ENCODE measurements at places on chromosomes 12 and 14. TPM values are rescaled to one million over a fixed set of nuclear protein-coding genes. Genes with fewer than 3 reads are reported as not detected.
A peak's percentile ranks its signal among the peaks of the same experiment; 100 is the strongest.

Gene ANGEL1
- total RNA-seq: 9.0 TPM

Gene P2RX7
- total RNA-seq: 3.1 TPM

DNA sequence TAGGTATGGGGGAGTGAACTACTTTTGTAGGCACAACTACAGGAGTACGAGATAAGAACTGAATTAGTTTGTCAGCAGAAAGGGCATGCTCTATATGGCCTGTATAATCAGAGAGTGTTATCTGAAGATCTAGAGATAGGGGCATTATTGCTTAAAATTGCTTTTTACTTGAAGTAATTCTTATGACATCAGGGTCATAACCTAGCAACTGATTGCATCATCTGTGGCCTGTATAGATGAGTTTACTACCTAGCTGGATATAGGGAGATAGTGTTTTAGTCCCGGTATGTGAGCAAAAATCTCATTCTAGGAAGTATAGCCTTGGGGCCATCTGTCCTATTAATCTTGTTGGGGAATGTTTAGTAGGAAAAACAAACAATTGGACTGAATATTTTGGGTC, 142.7 kb downstream of the TMEM117 start:
- no peak for ATAC-seq

GRCh38 chr14:23063601-23064000, 6.3 kb upstream of the CDH24 start:
- no peak for ATAC-seq

DNA sequence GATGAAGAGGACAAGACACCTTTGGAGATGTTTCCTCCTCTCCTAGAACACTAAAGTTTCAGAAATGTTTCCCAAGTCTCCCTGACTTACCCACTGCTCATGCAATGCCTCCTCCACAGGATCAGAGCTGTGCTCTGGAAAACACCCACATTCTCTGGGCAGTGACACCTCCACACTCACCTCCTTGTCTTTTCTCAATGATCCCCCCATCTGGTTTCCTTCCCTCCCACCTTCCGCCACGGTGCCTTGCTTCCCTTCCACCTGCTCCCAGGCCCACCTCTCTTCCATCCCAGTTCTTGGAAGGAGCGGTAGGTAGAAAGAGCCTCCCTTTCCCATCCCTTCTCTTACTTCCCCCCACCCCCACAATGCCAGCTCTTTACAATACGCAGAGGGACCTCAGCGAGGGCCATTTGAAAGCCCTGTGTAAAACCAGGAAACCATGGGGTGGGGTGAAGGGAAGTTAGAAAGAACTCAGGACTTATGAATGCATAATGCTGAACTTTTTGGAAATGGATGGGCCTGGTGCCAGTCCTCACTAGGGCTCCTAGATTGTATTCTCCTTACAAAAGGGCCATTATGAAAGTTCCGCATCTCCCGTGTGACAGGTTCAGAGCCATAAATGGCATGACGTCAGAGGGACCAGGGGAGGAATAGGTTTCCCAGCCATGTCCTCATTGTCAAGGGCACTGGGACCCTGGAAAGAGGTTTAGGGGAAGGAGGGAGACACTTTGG, 12.8 kb downstream of the FBLN5 start:
- ATAC-seq: peak; percentile 29

- ATAC-seq: peak; percentile 68
These were observed 57.3 kb downstream of the TTC7B start for GRCh38 chr14:90758959-90759358.

- ATAC-seq: peak; percentile 23
These were observed 2.2 kb downstream of the PLEKHG6 start for GRCh38 chr12:6312529-6313325.

Gene ACTN1
- total RNA-seq: 776 TPM

Gene NABP2
- total RNA-seq: 24.1 TPM

DNA sequence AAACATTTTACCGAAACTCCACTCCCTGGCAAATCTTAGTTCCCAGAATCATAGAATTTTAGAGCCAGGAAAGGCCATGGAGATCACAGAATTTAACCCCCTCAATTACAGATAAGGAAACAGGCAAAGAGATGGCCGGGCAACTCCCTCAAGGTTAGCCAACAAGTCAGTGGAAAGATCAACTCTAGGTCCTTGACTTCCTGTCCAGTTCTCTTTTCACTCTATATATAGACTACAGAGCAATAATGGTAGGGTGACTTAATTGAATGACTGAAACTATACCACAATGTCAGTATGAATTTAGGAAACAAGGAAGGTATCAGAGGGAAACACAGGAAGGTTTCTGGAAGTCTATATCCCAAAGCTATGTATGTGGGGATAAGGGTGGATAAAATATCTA, 11.6 kb downstream of the OXA1L start:
- ATAC-seq: no peak

- peak; percentile 43 for ATAC-seq
These were observed 1275.7 kb upstream of the FLRT2 start for GRCh38 chr14:84254290-84254689.

- ATAC-seq: no peak
These were observed 856.6 kb upstream of the MGAT4C start for GRCh38 chr12:87112571-87113345.

DNA sequence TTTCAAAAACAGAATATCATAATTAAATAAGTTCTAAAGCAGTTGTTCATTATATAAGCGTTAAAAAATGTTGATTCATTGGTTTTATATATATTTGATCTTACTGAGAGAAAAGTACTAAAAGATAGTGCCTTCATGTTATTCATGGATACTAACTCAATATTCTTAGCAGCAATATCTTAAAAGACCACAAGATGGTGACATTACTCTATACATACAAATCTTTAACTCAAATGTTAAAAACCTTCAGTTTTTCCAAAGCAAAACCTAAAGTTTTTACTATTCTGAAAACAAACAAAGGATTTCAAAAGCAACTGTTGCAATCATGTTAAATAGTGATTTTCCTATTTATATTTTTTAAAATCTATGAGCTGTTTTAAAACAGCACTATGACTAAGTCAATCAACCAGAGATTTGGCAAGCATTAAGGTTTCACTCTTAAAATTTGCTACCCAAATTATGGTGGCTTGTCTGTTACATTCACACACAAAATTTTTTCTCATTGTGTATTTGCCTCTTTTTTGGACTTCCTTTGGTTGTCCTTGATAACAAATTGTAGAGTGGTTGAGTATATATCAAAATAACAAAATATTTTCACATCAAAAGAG, 50.1 kb upstream of the RERGL start:
- no peak for ATAC-seq

Gene PIWIL1
- not detected for total RNA-seq

Gene TAS2R13
- 1.8 TPM for total RNA-seq

DNA sequence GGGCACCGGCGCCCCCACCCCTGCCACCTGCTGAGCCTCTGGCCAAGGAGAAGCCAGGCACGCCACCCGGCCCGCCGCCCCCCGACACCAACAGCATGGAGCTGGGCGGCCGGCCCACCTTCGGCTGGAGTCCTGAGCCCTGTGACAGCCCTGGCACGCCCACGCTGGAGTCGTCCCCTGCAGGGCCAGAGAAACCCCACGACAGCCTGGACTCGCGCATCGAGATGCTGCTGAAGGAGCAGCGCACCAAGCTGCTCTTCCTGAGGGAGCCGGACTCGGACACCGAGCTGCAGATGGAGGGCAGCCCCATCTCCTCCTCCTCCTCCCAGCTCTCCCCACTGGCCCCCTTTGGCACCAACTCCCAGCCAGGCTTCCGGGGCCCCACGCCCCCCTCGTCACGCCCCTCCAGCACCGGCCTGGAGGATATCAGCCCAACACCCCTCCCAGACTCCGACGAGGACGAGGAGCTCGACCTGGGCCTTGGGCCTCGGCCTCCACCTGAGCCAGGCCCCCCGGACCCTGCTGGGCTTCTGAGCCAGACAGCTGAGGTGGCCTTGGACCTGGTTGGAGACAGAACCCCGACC, 6.5 kb downstream of the SETD1B start:
- no peak for ATAC-seq

GRCh38 chr12:6383572-6384498, at the start of gene LTBR:
Gene LTBR (plus strand): TSS chr12:6384162. CDS start chr12:6384359, 197 bp downstream.
- ATAC-seq: peak; percentile 98

Gene ADAM20
- total RNA-seq: 5.8 TPM

- ATAC-seq: no peak
These were observed 3.1 kb downstream of the SLC25A29 start for GRCh38 chr14:100303179-100303578.

GRCh38 chr12:99611599-99611998, 36.0 kb upstream of the GARIN6 start:
- ATAC-seq: no peak

DNA sequence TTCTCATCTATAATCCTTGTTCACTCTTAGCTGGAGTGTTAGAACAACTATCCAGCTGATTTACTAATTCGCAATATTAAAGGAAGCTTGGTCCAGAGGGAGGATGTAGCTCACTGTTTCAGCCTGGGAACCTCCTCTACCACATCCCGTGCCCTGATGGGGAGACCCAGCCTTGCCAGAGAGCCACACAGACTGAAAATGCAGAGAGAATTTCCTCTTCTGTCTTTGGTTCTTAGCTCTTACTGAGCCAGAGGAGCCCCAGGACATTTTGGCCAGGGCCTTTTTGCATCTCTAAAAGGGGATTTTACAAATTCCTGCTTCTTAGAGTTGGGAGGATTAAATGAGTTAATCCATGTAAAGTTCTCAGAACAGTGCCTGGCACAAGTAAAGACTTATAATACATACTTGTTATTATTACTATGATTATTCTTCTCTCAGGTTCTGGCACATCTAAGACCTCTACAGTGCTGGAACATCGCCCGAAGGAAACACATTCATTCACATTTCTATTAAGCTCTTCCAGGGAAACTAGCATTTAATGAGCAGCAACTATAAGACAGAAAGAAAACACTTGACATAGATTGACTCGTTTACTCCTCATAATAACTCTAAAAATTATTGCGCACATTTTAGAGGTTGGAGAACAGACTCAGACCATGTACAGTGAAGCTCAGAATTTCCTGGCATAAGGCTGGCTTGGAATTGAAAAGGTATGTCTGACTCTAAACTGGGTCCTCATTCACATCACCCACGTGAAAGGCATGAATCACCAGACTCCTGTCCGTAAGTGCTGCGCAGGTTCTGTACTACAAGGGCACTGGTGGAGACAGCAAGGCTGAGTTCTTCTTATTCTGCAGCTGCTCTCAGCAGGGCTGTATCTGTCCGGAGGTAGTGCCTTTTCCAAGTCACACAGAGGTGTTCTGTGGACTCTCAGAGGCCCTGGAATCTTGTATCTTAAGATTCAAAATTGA, 27.8 kb upstream of the AEBP2 start:
- peak; percentile 73 for ATAC-seq

DNA sequence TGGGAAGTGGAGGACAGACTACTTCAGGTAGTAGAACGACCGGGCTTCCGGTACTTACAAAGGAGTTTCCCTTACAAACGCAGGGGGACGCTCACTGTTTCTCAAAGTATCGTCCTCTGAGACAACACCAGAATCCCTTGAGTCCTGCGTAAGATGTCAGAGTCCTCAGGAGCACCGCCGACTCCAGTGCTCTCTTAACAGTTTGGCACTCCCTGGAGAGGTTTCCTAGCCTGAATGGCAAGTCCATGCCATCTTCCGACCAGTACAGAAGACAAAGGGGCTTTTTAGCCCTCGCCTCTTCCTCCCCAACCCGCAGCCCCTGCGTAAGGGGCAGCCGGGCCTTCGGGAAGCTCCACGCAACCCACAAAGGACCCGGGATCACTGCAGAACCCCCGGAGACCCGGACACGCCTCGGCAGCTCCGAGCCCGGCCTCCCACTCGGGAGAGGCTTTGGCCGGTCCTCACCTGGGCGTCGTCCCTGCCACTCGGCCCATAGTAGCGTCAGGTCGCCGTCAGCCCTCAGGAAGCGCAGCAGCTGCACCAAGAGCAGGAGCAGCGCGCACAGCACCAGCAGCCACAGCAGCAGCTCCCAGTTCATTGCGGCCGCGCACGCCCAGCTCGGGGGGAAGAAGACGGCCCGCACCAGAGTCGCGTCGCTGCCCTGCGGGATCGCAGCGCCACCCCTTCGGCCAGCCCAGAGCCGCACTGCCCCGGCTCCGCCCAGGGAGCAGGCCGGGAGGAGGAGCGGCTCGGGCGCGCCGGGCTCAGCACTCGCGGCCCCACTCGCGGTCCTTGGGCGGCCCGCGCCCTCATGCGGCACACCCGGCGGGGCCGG, at the start of gene DHRS7:
Gene DHRS7 (minus strand): TSS at position 687 of the 835 bp plus-strand sequence. CDS start 89 bp downstream, at position 598.
- peak; percentile 96 for ATAC-seq

- ATAC-seq: no peak
These were observed 73.6 kb upstream of the CNTN1 start for GRCh38 chr12:40618636-40619035.

GRCh38 chr12:114875313-114875712, 191.3 kb upstream of the TBX3 start:
- ATAC-seq: no peak

DNA sequence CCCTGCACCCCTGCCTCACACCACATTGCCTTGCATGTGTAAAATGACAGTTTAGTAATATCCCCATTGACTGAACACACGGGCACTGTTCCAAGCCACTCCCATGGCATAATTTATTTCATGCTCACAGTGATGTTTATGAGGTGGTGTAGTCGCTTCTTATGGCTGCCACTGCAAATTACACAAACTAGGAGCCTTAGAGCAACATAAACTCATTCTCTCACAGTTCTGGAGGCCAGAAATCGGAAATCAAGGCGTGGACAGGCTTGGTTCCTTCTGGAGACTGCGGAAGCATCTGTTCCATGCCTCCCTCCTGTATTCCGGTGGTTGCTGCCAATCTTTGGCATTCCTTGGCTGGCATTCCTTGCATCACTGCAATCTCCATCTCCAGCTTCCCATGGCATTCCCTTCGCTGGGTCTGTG, 97.3 kb downstream of the RIN3 start:
- no peak for ATAC-seq

Gene B4GALNT1
- 10.1 TPM for total RNA-seq

Gene KRT6A
- total RNA-seq: 2.7 TPM

DNA sequence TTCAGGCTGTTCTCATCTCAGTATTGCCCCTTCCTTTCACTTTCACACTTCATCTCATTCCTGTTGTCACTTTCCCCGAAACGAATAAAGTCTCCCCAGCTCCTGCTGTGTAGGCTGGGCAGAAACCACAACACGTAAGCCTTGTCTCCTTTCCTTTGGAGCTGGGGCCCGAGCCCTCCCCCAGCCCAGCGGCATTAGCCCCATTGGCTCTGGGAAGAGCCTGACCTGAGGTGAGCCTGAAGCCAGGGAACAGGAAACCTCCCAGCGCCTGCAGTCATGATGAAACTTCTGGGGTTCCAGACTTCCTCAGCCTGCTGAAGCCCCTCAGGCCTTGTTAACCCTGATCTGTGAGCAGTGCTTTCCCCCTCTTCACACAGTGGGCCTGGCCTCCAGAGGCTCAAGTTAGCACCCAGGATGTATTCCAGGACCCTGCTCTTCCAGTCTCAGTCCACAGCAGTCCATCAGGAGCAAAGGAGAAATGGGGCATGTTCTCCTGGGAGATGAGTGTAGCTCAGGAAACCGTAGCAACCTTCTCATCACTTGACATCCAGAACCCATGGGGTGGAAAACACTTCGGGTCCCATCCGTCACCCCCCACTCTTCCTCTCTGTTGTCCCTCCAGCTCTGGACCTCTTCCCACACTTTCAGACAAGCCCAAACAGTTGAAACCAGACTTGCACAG, 21.8 kb downstream of the VASH1 start:
- no peak for ATAC-seq

DNA sequence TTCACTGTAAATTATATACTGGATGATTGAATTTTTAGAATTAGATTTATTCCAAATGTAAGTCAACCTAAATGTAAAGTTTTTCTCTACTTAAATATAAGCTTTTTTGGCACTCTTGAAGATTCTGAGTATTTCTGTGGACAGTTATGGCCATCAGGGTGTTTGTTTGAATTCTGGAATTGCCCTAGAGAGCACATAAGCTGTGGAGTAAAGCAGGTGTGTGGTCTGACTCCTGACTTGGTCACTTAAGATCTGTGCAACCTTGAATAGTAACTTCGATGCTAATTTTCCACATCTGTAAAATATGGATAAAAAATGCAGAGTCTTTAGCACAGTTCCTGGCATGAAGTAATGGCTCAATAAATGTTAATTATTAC, 64.4 kb downstream of the FUT8 start:
- ATAC-seq: no peak
